ENCODE measurements at places on chromosomes 4 and X. TPM values are rescaled to one million over a fixed set of nuclear protein-coding genes. Genes with fewer than 3 reads are reported as not detected.

MAGEA2 gene
- total RNA-seq: not detected

ZNF711 gene
- total RNA-seq: 3.5 TPM

PLA2G12A gene
- total RNA-seq: 14.9 TPM

SLITRK4 gene
- total RNA-seq: 36.1 TPM

NDST3 gene
- not detected for total RNA-seq

DDX53 gene
- total RNA-seq: not detected

BST1 gene
- total RNA-seq: 6.5 TPM

CSAG1 gene
- not detected for total RNA-seq
